ENCODE measurements at places on chromosomes 12 and 14.

DNA sequence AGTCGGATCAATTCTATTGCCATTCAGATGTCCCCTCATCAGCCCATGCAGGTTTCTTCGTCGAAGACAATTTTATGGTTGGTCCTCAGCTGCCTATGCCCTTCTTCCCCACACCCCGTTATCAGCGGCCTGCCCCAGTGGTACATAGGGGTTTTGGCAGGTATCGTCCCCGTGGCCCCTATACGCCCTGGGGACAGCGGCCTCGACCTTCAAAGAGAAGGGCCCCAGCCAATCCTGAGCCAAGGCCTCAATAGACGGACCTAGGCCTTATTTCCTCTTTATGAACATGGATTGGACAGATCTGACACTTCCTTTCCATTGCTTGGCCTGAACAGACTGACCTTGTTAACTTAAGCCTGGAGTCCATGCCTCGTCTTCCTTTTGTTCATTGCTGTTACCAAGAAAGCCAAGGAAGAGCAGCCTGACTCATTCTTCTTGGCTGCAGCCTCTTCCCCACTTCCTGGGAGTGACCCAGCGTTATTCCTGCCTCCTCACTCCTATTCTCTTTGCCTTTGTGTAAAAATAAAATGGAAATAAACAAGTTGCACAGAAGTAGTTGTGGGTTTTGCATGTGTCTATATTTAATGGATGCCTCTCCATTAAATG is 156.5 kb upstream of the AMIGO2 start:
- no peak for DNase-seq

DNA sequence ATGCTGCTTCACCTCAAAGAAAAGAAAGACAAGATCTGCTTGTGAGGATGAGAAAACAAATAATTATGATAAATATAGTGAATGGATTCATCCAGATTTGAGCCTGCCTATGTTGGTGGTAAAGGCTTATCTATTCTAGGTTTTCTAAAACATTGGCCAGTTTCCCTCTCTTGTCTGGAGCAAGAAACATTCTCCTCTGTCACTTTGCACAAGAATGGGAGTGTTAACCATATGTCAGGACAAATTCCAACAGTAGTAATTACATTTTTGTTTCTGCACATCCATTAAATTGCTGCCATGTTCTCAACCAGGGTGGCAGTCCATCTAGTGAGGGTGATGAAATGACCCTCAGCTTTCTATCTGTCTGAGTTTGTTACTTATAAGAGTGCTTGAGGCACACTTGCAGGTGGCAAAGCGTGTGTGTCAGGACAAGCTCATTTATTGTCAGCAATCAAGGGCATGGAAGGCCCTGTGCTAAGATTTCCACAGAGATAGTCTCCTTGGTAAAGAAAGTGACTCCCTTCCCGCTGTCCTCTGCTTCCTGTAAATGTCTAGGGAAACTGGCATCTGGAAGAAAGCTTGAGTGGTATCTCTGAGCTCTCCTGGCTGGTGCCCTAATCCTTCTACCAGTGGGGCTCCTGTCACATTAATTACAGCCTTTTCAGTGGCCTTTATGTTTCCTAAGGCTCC is 502.1 kb upstream of the FLRT2 start:
- DNase-seq: no peak

DNA sequence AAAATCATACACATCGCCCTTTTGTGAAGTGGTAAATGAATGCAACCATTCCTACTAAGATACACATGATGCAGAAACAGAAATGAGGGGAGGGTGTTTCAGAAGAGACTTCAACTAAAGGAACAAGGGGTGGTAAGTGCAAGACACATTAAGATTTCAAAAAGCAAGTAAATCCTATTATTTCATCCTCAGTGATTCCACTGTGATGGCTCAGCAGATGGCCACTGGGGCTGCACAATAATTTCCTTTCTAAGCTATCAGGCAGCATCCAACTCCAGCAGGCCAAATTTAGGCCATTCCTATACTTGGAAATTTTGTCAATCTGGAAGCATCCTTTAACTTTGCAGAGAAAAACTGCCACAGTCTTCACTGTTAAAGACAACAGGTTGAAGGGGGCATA is 272.4 kb downstream of the NELL2 start:
- no peak for DNase-seq

GRCh38 chr14:57060276-57060955 is 208.3 kb downstream of the EXOC5 start:
- DNase-seq: peak; percentile 16

- peak; percentile 52 for DNase-seq
These were observed 166.1 kb upstream of the CCND2 start for GRCh38 chr12:4107436-4107878.

- no peak for DNase-seq
These were observed 746.5 kb upstream of the FOXG1 start for GRCh38 chr14:28020112-28020511.

GRCh38 chr12:124772289-124773170 is 91.1 kb downstream of the SCARB1 start:
- no peak for DNase-seq

DNA sequence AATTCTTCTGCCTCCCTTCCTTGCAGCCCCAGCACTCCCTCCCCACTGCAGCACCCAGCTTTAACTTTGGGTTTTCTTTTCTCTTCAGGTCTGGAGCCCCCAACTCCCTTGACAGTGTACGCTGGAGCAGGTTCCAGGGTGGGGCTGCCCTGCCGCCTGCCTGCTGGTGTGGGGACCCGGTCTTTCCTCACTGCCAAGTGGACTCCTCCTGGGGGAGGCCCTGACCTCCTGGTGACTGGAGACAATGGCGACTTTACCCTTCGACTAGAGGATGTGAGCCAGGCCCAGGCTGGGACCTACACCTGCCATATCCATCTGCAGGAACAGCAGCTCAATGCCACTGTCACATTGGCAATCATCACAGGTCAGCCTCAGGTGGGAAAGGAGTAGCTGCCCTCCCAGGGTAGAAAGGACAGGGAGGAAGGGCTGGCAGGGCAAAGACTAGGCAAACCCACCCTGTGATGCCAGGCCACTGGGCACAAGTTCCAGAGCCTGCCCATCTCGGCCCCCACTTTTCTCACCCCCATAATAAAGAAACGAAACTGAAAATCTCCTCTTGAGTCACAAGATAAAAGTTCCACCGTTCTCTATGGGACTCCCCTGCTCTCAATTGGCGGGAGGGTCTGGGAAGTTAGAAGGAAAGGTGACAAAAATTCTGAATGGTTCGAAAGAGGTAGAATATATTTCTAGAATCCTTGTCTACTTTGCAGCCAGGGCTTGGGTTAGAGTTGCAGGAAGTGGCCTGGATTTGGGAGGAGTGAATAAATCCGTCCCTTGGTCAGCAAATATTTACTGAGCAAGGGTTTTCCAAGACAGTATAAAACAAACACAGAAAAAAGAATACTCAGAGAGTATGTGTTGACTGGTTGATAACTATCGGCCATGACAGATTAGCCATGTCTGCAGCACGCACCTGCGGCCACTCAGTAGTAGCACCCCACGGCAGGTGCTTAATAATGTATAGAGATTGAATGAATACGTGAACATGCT is 3.2 kb downstream of the LAG3 start:
- DNase-seq: no peak

DNA sequence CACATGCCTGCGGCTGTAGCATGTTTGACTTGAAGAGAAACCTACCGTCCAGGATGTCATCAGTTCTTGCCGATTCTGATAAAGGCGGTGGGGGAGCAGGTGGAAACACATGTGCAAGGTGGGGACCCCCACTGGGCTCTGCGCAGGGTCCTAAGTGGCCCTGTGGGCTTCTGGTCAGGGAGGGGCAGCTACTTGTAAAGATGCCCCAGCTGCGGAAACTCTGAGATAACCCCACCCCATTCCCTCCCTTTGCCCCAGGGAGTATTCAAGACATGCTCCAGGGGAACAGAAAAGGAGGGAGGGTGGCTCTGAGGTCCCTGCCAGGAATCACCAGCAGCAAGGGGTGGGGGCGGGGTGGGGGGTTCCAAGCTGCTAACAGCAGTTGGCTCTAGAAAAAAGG is 67.6 kb downstream of the PIWIL1 start:
- no peak for DNase-seq

DNA sequence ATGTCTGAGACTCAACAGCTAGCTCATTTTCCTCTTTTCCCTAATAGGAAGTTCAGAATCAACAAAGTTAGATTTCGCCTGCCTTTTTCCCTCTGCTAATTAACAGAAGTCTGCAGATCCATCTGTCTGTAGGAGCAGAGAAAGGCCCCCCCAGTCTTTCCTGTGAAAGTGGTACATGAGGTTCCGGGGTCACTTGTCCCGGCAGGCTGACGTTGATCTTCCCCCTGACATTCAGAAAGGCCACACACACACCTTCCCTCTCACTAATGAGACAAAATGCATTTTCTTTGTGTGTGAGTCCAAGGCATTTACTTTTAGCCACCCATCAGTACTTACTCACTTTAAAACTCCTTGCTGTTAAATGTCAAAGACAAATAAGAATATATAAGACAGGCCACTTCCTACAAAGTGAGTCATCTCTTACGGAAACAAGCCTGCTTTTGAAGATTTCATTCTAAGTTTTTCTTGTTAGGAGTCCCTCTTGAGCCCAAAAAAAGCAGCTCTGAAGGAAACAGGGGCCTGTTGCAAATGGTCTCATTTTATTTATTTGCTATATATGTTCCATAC is 138.7 kb downstream of the TTC7B start:
- DNase-seq: no peak

DNA sequence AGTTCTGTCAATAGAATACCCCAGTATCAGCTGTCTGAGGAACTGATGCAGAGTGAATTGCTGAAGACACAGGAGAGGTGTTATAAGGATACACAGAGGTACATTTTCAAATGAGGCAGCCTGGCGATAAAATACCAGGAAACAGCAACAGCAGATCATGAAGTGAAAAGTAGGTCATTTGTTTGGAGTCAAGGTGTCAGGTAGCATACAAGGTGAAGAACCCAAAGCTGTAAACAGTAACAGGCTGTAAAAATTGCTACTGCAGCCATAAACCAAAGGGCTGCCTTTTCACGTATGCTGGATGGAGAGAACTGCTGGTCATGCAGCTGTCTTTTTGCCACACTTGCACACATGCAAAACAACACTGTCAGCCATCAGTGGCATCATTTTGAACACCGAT is 9.3 kb upstream of the TWF1 start:
- DNase-seq: no peak

GRCh38 chr12:75982169-75982564 is 49.4 kb downstream of the PHLDA1 start:
- no peak for DNase-seq

Measured in stimulated activated CD8-positive, alpha-beta memory T cell treated with anti-CD3 and anti-CD28 coated beads, Interleukin-15, amount 100 ng/mL, for 48 hours (primary cell).